ENCODE measurements at places on chromosomes 16 and 17.

DNA sequence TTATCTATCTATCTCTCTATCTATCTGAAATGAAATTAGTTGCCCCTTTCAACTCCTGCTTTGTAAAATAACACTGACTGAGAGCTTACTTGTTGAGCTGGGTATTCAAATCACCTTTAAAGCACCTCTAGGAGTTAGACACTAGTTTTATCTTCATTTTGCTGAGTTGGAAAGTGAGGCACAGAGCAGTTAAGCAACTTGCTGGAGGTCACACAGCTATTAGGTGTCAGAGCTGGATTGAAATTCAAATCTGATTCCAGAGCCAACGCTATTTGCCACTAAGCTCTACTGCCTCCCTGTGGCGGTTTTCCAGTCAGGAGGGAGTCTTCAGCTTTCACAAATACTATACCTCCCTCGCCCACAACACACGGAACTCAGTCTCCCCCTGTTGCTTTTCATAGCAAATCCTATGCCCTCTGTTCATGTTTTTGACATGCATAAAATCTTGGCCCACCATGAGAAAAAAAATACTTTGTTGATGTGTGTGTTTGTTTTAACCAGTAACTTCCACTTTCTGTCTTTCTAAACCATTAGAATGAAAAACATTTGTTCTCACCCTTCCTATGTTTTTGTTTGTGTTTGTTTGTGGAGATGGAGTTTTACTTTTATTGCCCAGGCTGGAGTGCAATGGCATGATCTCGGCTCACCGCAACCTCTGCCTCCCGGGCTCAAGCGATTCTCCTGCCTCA lies 74.8 kb upstream of the SMURF2 start:
- peak; percentile 72 for DNase-seq

GRCh38 chr17:8708025-8708461 lies 36.6 kb downstream of the CCDC42 start:
- DNase-seq = no peak

- no peak for DNase-seq
Observed at GRCh38 chr17:33390479-33391176, 97.5 kb upstream of the ASIC2 start.

GRCh38 chr17:15917438-15918027 lies 27.4 kb upstream of the ADORA2B start:
- DNase-seq = no peak

DNA sequence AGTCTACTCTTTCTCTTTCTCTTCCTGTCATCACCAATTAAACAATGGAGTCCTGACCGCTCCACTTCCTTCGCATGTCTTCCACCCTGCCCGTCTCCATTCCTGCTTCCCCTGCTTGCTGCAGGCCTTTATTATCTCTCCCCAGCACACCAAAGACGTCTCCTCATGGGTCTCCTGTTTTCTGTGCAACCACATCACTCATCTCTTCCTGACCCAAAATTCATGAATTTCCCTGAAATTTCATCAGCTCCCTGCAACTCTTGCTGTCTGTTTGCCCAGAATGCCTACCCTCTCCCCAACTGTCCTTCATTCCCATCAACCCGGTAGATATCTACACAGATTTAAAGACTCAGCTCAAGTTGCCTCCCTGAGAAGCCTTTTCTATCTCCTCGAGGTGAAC lies 76.7 kb upstream of the ALOX12 start:
- DNase-seq = no peak

GRCh38 chr17:9104370-9105041 lies 83.2 kb downstream of the NTN1 start:
- no peak for DNase-seq

- DNase-seq = peak; percentile 99
Observed at GRCh38 chr17:2172077-2172851, 117.4 kb downstream of the HIC1 start.

DNA sequence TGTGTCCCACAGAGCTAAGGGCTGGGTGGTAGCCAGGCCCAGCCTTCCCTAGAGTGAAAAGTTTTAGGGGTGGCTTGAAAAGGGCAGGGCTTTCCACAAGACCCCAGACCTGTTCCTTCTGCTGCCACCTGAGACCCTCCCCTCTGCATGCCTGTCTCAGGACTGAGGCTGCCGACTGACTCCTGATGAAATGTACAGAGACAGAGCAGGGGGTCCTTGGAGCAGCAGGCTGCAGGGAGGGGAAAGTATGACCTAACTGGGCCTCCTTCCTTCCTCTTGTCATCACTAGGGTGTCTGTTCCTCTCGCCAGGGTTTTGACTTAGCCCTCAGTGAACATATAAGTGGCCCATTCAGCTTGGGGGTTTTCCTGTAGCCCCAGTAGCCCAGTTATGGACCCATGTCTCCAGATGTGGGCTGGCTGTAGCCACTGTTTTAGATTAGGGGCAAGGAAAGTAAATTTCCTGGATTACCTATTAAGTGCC lies 14.9 kb upstream of the NFATC3 start:
- DNase-seq = no peak

GRCh38 chr16:1552129-1552528 lies 18.7 kb downstream of the TMEM204 start:
- DNase-seq = no peak

DNA sequence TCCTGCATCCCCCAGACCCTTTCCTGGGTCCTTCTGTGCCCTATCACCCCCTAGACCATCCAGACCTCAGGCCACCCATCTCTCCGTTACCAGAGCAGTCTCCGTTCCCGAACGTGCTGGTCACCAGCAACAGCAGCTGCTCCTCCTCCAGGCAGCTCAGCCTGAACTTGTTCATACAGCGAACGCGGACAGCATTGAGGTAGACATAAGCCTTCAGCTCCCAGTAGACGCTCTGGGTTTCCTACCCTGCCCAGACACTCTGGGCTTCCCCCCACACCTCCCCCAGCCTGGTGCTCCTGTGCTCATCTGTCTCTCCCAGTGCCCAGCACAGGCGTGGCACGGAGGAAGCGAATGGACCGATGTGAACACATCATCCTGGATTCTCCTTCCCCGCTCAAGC lies 41.6 kb upstream of the RNFT1 start:
- DNase-seq = no peak

- no peak for DNase-seq
Observed at GRCh38 chr16:7382521-7382920, 49.9 kb downstream of the RBFOX1 start.

- DNase-seq = no peak
Observed at GRCh38 chr16:4180511-4180910, 61.4 kb downstream of the SRL start.

- peak; percentile 36 for DNase-seq
Observed at GRCh38 chr17:8696426-8696825, 48.2 kb downstream of the CCDC42 start.

DNA sequence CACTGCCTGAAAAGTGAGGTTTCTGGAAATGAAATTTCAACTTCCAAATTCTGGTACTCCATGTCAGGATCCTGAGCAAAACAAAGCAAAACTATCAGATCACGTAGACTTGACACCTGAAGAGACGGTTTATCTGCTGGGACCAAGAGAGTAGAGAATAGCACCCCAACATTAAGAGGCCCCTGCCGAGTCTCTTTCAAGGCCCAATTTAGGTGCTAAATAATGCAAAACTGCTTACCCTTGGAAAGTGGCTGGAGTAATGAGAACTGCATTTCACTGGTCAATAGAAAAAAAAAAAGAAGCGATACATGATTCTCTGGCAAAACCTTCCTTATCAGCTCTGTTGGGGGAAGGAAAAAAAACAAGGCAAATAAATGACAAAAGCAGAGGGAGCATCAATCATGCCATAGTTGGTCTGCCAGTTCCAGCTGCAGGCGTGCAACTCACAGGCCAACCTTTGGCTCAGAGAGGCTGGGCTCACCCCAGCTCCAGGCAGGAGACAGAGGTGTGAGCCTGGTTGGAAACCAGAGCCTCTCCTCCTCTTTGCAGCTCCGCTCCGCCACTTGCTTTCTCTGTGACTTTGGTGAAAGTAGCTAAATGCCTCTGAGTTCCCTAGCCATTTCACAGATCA lies 595.2 kb downstream of the TOX3 start:
- DNase-seq = no peak

GRCh38 chr17:3558603-3559269 lies 1.1 kb upstream of the TRPV3 start:
- DNase-seq = peak; percentile 92

- DNase-seq = no peak
Observed at GRCh38 chr17:17582372-17582771, 9.1 kb downstream of the PEMT start.

DNA sequence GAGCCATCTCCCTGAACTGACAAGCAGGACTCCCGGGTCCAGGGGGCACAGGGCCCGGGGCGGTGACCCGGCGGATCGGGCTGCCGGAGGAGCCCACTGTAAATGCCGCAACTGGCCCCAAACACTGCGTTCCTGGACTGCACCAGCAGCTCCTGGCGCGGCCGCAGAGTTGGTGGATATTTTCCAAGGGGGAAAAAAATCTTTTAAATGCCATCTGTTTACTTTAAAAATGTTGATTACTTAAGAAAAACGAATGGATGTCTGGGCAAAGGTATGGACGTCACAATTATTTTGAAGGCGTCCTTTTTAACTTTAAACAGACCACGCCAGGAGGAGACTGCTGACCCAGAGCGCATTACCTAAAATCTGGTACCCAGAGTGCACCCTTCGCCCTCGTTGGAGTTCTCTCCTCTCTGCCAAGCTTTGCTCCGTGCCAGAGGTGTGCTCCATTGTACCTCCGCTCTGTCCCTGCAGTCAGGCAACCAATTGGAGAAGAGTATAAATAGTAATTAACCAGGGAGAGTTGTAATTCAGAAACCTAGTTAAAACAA lies 3.4 kb downstream of the HS3ST3B1 start:
- no peak for DNase-seq

GRCh38 chr17:44279666-44280391 lies 11.9 kb upstream of the SLC4A1 start:
- DNase-seq = peak; percentile 91

DNA sequence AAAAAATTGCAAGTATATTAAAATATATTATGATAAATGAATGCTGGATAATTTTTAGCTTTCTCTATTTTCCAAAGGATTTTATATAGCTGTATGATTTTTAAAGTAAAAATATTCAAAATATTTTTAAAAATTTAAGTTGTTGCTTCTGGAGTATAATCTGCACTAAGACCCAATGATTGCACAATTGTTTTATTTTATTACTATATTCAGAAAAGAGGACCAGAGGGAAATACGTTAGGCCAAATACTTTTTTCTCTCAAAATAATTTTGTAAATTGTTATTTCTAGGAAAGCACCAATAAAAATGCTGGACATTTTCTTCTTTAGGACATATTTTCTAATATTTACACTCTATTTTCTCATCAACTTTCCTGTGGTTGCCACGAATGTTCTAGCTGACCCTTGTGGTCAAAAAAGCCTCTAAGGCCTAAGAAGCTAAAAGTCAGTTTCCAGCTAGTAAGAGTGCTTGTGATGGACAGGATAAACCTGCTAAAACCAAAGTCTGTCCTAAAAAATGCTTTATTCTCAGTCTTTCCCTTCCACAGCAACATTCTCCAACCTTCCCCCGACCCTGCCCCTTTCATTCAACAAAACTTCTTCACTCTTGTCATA lies 31.2 kb downstream of the MMD start:
- DNase-seq = no peak

GRCh38 chr17:83053739-83054451 lies 25.5 kb upstream of the METRNL start:
- no peak for DNase-seq

GRCh38 chr17:44917456-44917855 lies 2.2 kb upstream of the GFAP start:
- no peak for DNase-seq

DNA sequence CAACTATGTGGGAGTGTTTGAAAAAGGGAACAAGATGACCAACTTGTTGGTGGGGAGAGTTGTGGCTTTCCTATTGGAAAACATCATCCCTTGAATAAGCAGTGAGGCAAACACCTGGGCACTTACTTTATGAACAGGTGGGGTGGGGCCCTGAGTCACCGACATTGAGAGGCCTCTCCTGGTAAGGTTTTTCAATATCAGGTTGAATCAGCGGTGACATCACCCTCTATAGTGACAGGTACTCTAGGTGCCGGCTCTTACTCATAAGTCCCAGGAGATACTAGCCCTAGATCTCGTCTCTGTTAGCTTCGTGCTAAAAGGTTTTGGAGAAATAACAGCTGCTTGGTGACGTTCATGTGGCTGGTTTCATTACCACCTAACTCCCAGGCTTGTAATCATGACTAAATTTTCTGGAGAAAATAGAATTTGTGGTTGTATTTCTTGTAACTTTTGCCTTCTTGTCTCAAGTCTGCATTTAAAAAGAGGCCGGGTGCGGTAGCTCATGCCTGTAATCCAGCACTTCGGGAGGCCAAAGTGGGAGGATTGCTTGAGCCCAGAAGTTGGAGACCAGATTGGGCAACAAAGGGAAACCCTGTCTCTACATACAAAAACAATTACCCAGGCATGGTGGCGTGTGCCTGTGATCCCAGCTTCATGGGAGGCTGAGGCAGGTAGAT lies 19.3 kb downstream of the CDH1 start:
- DNase-seq = no peak

DNA sequence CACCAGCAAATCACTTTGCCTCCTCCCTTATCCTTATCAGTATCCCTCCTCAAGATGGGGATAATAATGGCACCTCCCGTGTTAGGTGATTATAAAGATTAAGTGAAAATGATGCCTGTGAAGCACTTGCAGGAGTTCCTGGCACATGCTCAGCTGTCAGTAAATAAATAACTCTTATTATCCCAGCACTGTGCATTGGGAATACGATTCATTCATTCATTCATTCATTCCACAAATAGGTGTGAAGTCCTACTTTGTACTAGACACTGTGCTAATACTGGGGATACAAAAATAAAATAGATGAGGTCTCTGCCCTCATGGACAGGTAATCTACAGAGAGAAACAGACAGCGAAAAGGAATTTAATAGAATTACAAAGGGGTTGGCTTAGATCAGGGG lies 2.0 kb downstream of the XYLT2 start:
- DNase-seq = no peak

DNA sequence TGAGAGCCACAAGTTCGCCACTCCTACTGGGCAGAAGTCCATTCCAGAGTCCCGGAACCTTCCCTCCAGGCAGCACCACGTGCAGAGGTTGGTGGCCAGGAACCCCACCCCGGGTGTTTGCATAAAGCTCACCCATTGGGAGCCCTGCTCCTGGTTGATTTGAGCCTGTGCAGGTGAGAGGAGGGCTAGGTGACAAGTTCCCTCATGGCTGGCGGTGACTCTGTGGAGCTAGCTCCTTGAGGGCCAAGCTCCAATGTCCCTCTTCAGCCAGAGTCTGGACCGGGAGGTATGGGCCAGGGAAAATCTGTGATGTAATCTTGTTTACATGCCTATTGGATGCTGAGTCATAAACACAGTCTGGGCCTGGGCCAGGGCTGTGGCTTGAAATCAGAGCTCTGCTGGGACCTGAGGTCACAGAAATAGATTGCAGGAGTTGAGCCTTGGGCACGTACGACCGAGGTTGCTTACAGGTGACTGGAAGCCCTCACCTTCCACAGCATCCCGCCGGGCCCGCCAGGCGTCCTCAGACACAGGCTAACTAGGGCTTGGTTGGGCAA lies 118.9 kb downstream of the AATF start:
- DNase-seq = peak; percentile 83

- DNase-seq = peak; percentile 70
Observed at GRCh38 chr16:3112058-3112880, at the start of gene ZNF205. ZNF205 (plus strand) TSS chr16:3112586; CDS start chr16:3113431, 845 bp downstream.

- peak; percentile 99 for DNase-seq
Observed at GRCh38 chr16:84603140-84603816, 14.6 kb downstream of the COTL1 start.

Measured in IMR-90 (cell line).